Cardiac muscle cell (in vitro differentiated cells and primary cell): ENCODE measurements at places on chromosomes 3 and 15. TPM values are rescaled to one million over a fixed set of nuclear protein-coding genes. Genes with fewer than 3 reads are reported as not detected.

Gene ELP6
- 53.1 and 62.7 TPM in 2 replicates for total RNA-seq

Gene GCHFR
- total RNA-seq = 66.7 and 129 TPM in 2 replicates

Gene CCDC54
- total RNA-seq = not detected in 2 replicates

Gene SLC27A2
- not detected in 2 replicates for total RNA-seq

Gene REC114
- total RNA-seq = 2.3 and 2.8 TPM in 2 replicates

Gene TAGLN3
- 1.6 and 4.2 TPM in 2 replicates for total RNA-seq

Gene CCR5
- total RNA-seq = not detected in 2 replicates

Gene KLHL40
- total RNA-seq = 0.14 and 0.39 TPM in 2 replicates

Gene GPR15
- not detected in 2 replicates for total RNA-seq

Gene GOLGA8N
- total RNA-seq = 1.7 and 4.9 TPM in 2 replicates

Gene LSAMP
- 4.8 and 6.0 TPM in 2 replicates for total RNA-seq

DNA sequence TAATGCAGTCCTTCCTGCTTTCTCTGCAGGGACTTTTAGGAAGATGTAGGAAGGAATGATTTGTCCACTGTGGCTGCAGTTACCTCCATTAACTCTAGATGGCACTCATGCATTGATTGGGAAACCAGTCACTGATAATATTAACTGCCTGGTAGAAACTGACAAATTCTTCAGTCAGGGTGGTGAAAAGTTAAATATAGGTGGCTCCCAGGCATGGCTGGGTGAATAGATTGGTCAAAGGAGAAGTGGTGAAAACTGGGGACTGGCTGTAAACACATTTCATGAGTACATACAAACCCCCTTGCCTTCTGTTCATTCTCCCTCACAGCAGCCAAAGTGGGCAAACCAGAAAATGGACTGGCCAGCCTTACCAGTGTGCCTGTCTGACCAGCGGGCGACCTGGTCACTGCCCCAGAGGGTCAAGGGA, 333.4 kb downstream of the THSD4 start:
- no peak overlapping the region for H3K4me3 ChIP-seq
- DNase-seq = peak; percentile 79
- H3K36me3 ChIP-seq = no peaks in the 10 kb centered on the region

- H3K27ac ChIP-seq = no peak overlapping the region
- peak; percentile 35 for DNase-seq
- no peak overlapping the region for H3K4me3 ChIP-seq
- no peaks in the 10 kb centered on the region for H3K36me3 ChIP-seq
- H3K27me3 ChIP-seq = no peaks in the 10 kb centered on the region
- peaks cover 8% of the 10 kb centered on the region for H3K4me1 ChIP-seq
These were observed 20.0 kb downstream of the BOC start for GRCh38 chr3:113231391-113231790.

GRCh38 chr3:21421096-21421495, 329.9 kb downstream of the ZNF385D start:
- H3K36me3 ChIP-seq = no peaks in the 10 kb centered on the region
- no peaks in the 10 kb centered on the region for H3K4me1 ChIP-seq
- no peaks in the 10 kb centered on the region for H3K27me3 ChIP-seq
- H3K4me3 ChIP-seq = no peak overlapping the region
- H3K27ac ChIP-seq = no peak overlapping the region
- no peak for DNase-seq

GRCh38 chr15:39219608-39220007, 361.3 kb upstream of the THBS1 start:
- no peaks in the 10 kb centered on the region for H3K4me1 ChIP-seq
- H3K4me3 ChIP-seq = no peak overlapping the region
- no peak for DNase-seq
- no peaks in the 10 kb centered on the region for H3K36me3 ChIP-seq
- H3K27ac ChIP-seq = no peak overlapping the region

DNA sequence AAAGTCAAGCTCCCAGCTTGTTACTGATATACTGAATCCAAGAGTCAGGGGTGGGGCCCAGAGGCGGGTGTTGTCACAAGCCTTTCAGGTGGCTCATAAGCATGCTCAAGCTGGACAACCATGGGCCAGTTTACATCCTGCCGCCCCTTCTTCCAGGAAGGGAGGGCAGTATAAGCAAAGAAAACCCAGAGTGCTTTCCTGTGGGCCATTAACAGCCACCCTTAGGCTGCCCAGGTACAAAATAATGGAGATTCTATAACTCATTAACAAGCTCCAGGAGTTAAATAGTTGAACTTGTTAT, 183.2 kb downstream of the NTRK3 start:
- no peaks in the 10 kb centered on the region for H3K36me3 ChIP-seq
- no peak overlapping the region for H3K4me3 ChIP-seq
- no peaks in the 10 kb centered on the region for H3K4me1 ChIP-seq
- H3K27me3 ChIP-seq = no peaks in the 10 kb centered on the region
- no peak overlapping the region for H3K27ac ChIP-seq

DNA sequence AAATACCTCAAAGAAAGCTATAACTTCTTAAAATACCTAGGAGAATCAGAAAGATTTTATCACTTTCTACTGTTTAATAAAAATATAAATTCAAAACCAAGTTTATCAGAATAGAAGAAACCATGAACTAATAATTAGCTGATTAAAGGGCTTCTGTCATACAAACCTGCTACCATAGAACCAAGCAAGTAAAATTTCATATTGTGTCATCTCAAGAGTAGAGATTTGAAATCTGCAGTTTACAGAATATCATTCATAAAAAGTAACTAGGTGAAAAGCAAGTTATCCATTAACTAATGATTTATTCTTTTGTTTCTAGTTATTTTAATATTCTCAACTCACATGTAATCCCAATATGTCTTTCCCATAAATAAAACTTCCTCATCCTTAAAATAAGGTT, 36.8 kb upstream of the XXYLT1 start:
- H3K27ac ChIP-seq = no peak overlapping the region
- no peaks in the 10 kb centered on the region for H3K4me1 ChIP-seq
- no peak for DNase-seq
- no peak overlapping the region for H3K4me3 ChIP-seq
- H3K27me3 ChIP-seq = no peaks in the 10 kb centered on the region

GRCh38 chr15:48175126-48175525, 3.0 kb downstream of the MYEF2 start:
- no peaks in the 10 kb centered on the region for H3K36me3 ChIP-seq
- H3K4me3 ChIP-seq = no peak overlapping the region
- H3K27me3 ChIP-seq = no peaks in the 10 kb centered on the region
- H3K27ac ChIP-seq = no peak overlapping the region

GRCh38 chr15:35567392-35567791, 21.4 kb upstream of the DPH6 start:
- H3K4me1 ChIP-seq = no peaks in the 10 kb centered on the region
- no peak overlapping the region for H3K27ac ChIP-seq
- no peaks in the 10 kb centered on the region for H3K36me3 ChIP-seq
- no peak for DNase-seq
- H3K4me3 ChIP-seq = no peak overlapping the region

DNA sequence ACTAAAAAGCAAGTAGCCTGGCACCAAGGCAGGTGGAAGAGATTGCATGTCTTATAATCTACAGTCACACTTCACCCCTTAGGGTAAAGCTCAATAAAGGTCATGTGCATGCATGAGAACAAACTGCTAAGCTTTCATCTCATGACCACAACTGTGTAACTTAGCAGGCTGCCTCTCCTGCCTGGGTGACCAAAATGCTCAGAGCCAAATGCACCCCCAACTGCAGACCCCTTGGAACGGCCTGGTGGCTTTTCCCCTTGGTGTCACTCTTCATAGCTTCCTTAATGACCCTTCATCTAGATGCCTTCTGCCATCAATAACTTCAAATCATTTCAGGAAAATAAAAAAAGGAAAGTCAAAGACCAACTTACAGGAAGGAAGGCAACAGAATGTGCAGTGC, 88.1 kb downstream of the ADAMTS17 start:
- no peak for DNase-seq
- H3K36me3 ChIP-seq = no peaks in the 10 kb centered on the region
- no peaks in the 10 kb centered on the region for H3K27me3 ChIP-seq
- no peaks in the 10 kb centered on the region for H3K4me1 ChIP-seq
- no peak overlapping the region for H3K4me3 ChIP-seq

GRCh38 chr3:98799479-98799878, 36.3 kb downstream of the ST3GAL6 start:
- H3K4me1 ChIP-seq = no peaks in the 10 kb centered on the region
- H3K36me3 ChIP-seq = peaks cover 25% of the 10 kb centered on the region
- H3K27ac ChIP-seq = peak overlapping the region; percentile 35

DNA sequence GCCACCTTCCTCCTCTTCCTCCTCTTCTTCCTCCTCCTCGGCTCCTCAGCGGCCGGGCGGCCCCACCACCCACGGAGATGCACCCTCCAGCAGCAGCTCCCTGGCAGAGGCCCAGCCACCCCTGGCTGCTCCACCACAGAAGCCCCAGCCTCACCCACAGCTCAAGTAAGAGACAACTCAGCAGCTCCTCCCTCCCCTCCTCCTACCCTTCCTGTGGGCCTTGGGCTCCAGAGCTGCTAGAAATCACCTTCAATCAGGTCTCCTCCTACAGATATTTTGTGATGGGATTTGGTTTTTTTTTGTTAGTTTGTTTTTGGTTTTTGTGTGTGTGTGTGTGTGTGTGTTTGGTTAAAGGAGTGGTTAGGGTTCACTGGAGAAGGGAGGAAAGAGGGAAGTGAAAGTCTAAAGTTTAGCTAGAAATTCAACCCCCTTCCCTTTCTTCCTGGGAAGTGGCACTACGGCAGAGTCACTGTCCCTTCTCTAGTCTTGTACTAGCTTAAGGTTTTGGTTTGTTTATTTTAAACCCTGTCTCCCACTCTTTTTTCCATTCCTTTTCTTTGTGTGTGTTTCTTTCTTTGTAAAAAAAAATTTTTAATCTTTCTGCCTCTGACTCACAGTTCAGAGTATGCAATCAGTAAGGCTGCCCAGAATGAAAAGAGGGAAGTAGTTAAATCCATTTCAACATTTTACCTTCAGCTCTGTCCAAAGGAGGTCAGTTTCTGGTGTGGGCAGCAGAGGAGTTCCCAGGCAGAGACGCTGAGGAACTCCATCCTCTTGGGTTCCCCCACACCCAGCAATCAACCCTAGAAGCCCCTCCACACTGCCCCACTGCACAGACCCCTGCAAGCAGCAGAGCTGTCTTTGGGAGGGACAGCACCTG, 29.0 kb upstream of the TIMP4 start:
- H3K27ac ChIP-seq = no peak overlapping the region
- no peak overlapping the region for H3K4me3 ChIP-seq
- no peak for DNase-seq
- no peaks in the 10 kb centered on the region for H3K36me3 ChIP-seq

DNA sequence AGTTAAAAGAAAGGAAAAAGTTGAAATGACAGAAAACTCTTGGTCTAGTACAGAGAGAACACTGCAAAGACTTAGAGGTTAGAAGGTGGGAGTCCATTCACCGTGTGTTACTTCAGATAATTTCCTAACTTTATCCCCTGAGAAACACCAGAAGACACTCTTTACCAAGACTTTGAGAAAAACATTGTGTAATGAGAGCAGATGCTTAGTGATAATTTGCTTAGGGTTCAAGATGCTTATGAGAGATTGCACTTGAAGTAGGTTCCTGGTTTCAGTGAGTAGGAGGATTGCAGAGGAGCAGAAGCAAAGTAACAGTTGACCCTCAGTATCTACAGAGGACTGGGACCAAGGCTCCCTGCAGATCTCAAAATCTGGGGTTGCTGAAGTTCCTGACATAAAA, 594.1 kb downstream of the NR2F2 start:
- H3K36me3 ChIP-seq = no peaks in the 10 kb centered on the region
- no peak overlapping the region for H3K4me3 ChIP-seq
- H3K27ac ChIP-seq = no peak overlapping the region
